Aorta (tissue), 5 donors: ENCODE measurements at places on chromosomes 6 and 20. TPM values are rescaled to one million over a fixed set of nuclear protein-coding genes. Genes with fewer than 3 reads are reported as not detected.

GRCh38 chr20:17381724-17382123, 149.5 kb downstream of the BFSP1 start:
- no peak for DNase-seq
- H3K4me3 ChIP-seq, result no peak overlapping the region
- no peaks in the 10 kb centered on the region for H3K4me1 ChIP-seq
- no peak overlapping the region for H3K27ac ChIP-seq

DNA sequence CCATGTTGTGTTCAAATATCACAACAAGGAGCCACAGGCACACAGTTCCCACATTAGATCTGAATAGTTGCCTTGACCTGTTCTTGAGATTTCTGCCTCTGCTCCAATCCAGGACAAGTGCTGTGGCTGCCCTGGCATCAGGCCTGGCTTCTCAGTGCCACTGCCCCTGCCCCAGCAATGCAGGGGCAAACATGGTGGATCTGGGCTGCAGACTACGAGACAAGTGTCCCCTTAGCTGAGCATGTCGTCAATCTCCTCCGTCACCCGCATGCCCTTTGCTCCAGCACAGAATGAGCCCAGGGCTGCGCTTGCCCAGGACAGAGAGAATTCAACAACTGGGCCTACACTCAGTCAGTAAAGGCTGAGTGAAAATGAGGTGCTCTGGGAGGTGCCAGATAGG, 201.6 kb downstream of the SYNDIG1 start:
- no peaks in the 10 kb centered on the region for H3K27me3 ChIP-seq
- H3K36me3 ChIP-seq, result no peaks in the 10 kb centered on the region
- H3K27ac ChIP-seq, result no peak overlapping the region
- H3K4me3 ChIP-seq, result no peak overlapping the region
- H3K4me1 ChIP-seq, result no peaks in the 10 kb centered on the region

DNA sequence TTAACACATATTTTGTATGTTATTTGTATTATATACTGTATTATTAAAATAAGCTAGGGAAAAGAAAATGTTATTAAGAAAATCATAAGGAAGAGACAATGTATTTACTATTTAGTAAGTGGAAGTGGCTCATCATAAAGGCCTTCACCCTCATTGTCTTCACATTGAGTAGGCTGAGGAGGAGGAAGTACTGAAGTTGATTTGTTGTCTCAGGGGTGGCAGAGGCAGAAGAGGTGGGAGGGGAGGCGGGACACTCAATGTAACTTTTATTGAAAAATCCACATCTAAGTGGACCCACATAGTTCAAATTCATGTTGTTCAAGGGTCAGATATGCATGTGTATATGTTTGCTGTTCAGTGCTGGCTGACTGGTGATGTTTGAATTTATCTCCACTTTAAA, 210.2 kb upstream of the CITED2 start:
- H3K27me3 ChIP-seq, result no peaks in the 10 kb centered on the region
- no peak overlapping the region for H3K4me3 ChIP-seq
- no peak overlapping the region for H3K27ac ChIP-seq
- H3K36me3 ChIP-seq, result no peaks in the 10 kb centered on the region
- no peak for DNase-seq

GRCh38 chr6:85675030-85675819, 32.5 kb upstream of the SYNCRIP start:
- no peak overlapping the region for H3K4me3 ChIP-seq
- no peak for DNase-seq
- peaks cover 9% of the 10 kb centered on the region for H3K4me1 ChIP-seq
- peaks cover 2% of the 10 kb centered on the region for H3K27me3 ChIP-seq
- H3K36me3 ChIP-seq, result peaks cover 2% of the 10 kb centered on the region

- H3K36me3 ChIP-seq, result no peaks in the 10 kb centered on the region
- H3K4me3 ChIP-seq, result no peak overlapping the region
- H3K4me1 ChIP-seq, result no peaks in the 10 kb centered on the region
These were observed 276.8 kb downstream of the NKAIN2 start for GRCh38 chr6:124080483-124080882.

Gene PRDM13
- total RNA-seq, result not detected

Gene DEFB124
- 7.6 TPM for total RNA-seq
